ENCODE measurements at places on chromosomes 3 and 15.

GRCh38 chr3:118761291-118761606, 273.4 kb downstream of the IGSF11 start:
- DNase-seq: no peak

- no peak for DNase-seq
Observed at GRCh38 chr3:23459465-23459864, 256.3 kb downstream of the UBE2E2 start.

- DNase-seq: peak; percentile 91
Observed at GRCh38 chr3:35664460-35664919, 25.2 kb downstream of the ARPP21 start.

GRCh38 chr3:13652728-13653127, 103.8 kb downstream of the FBLN2 start:
- no peak for DNase-seq

- DNase-seq: peak; percentile 50
Observed at GRCh38 chr15:87777054-87777561, 479.4 kb downstream of the NTRK3 start.

DNA sequence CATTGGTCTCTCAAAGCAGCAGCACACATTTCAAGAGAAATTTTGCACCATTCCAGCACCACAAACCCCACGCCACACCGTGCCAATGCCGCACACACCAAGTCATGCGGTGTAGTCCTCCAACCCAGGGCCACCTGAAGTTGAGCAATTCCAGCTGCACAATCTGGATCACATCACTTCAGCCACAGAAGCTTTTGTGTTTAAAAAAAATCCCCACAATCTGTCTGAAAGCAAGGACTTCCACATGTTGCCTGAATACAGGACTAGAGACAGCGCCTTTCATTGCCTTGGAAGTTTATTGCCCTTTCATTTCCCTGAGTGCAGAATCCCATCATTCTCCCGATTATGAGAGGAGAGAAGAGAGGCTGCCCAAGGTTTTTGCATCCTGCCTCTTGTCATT, 175.6 kb upstream of the BCL6 start:
- no peak for DNase-seq

- DNase-seq: no peak
Observed at GRCh38 chr15:64642875-64643274, 132.5 kb downstream of the RBPMS2 start.

DNA sequence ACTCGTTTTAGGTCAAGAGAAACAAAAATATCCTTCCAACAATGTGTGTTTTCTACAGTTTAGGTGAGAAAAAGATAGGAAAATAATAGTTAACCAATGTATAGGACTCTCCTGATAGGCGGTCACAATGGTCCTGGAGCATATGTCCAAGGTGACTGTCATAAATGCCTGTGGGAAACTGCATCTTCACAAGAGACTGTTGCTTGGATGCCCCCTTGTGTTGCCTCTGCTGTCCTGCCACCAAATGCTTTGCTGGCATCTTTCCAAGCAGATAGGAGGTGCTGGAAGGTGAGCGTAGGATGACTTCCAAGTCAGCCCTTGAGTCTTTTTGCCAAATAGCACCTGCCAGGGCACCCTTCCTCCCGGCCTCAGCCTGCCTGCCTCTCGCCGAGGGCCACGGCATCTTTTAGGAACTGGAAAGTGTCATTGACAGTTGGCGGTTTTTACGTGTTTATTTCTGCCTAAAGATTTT, 24.1 kb upstream of the SACM1L start:
- no peak for DNase-seq

DNA sequence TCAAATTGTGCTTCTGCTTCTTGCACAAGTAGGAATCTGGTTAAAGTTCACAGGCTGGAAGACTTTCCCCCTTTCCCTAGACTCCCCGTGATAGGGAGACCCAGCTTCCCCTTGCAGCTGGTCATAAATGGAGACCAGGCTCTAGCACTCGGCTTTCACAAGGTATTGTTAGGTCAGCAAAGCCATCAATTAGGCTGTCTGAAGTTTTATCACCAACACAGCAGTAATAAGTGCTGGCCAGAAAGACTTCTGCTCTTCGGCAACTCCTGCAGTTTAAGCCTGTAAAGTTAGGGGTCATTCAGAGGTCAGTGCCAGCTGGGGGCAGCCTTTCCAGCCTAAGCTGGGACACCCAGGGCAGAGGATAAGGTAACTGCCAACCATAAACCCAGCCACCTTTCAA, 203.4 kb downstream of the MEIS2 start:
- no peak for DNase-seq

- DNase-seq: no peak
Observed at GRCh38 chr3:172140499-172141391, 101.4 kb downstream of the FNDC3B start.

DNA sequence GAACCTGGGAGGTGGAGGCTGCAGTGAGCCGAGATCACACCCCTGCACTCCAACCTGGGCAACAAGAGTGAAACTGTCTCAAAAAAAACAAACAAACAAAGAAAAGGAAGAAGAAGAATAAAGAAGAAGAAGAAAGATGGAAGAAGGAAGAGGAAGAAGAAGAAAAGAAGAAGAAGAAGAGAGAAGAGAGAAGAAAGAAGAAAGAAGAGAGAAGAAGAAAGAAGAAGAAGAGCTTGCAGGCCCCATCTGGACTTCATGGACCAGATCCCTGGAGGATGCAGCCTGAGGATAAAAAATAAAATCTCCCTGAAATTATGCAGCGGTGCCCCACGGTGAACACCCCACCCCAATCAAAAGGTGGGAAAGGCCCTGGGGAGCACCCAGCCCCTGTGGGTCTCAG, 8.8 kb upstream of the MESP1 start:
- no peak for DNase-seq

DNA sequence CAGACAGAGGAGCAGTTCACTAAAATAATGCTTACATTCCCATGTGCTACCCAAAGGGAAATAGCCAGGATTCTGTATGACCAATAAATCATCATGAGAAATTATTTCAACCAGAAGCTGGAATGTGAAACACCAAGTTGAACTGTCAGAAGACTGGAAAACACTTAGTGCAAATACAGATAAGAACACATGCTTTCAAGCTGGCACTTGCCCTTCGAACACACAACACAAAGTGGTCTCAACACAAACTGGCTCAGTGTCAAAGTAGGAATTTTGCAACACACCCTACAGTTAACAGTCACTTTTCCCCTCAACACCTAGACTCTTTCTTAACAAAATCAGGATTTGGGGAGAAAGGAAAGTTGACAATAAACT, 1.3 kb downstream of the FSD2 start:
- no peak for DNase-seq

- DNase-seq: no peak
Observed at GRCh38 chr3:62835554-62836236, 39.5 kb downstream of the CADPS start.
